ENCODE measurements at places on chromosomes 7 and 10. TPM values are rescaled to one million over a fixed set of nuclear protein-coding genes. Genes with fewer than 3 reads are reported as not detected.

- DNase-seq: no peak
Measured at GRCh38 chr10:5782174-5782573, 31.1 kb downstream of the GDI2 start.

- DNase-seq: no peak
Measured at GRCh38 chr7:92586841-92587240, 3.3 kb downstream of the FAM133B start.

The OR13A1 gene
- total RNA-seq: not detected

- DNase-seq: no peak
Measured at GRCh38 chr10:16258291-16259040, 178.3 kb upstream of the PTER start.

DNA sequence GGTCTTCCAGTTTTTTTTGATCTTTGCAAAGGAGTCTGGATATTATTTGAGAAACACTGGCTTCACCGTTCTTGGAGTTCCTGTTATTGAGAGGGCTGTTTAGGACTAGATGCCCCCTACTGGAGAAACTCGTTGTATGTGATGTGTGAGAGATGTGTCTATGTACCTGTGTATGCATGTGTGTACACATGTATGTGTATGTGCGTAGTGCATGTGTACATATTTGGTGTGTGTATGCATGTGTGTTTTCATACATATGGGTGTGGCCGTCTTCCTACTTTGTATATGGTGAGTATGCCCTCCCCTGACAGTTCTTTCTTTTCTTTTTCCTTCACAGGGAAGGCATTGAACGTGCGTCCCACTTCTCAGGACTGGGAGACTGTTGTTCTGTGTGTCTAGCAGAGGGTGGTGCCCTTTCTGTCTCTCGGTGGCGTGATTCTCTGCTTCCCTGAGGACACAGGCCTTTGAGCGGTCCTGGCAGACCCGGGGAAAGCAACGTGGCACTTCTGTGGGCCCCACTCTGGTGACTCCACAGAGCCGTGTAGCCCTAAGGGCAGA is 3.0 kb upstream of the CALHM3 start:
- DNase-seq: no peak

The C10orf53 gene
- total RNA-seq: not detected

DNA sequence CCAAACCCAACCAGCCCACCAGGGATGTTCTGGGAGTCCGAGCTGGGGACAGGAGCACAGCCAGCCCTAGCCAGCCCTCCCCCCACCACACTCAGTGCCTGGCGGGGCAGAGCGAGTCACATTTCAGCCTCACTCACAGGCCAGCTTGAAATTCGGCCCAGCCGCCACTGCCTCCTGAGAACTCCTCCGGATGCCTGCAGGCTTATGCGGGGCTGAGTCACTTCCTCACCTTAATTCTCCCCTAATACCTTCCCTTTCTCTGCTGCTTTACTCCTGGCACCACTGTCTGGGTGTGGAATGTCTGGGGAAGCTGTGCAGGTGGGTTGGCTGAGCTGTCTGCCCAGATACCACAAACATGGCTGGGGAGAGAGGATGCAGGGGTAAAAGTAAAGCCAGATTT is 22.6 kb upstream of the DLG5 start:
- DNase-seq: no peak

The CABCOCO1 gene
- total RNA-seq: 12.2 TPM

The SLC35B4 gene
- 15.4 TPM for total RNA-seq

DNA sequence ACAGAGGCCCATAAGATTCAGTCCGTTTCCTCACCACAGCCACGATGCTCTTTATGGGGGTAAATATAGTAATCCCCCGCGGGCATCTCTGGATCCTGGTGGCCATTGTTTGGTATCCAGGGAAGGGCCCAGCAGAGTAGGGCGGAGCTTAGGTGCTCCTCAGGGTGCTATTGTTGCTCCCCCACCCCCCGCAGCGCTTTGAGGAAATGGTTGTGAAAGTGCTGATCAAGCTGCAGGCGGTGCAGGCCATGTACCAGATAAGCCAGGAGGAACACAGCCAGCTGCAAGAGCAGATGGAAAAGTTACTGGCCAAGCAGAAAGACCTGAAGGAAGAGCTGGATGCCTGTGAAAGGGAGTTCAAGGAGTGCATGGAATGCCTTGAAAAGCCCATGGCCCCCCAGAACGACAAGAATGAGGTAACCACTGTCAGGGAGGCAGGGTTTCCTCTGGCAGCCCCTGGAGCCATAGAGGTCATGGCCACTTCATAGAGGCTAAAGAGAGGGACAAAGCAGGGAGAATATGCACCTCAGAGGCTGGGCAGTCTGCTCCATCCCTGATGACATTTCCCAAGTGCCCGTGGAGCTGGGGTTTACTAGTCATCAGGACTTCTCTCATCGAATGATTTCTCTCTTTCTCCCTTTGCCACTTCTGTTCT is 17.6 kb upstream of the FLNC start:
- DNase-seq: no peak

- DNase-seq: peak; percentile 40
Measured at GRCh38 chr7:27661811-27662489, 733 bp downstream of the HIBADH start.

GRCh38 chr10:110918643-110919348 is at the start of gene BBIP1:
Gene BBIP1, minus strand, starts transcription at chr10:110919180. Its CDS starts 1,023 bp downstream, at chr10:110918157.
- no peak for DNase-seq

DNA sequence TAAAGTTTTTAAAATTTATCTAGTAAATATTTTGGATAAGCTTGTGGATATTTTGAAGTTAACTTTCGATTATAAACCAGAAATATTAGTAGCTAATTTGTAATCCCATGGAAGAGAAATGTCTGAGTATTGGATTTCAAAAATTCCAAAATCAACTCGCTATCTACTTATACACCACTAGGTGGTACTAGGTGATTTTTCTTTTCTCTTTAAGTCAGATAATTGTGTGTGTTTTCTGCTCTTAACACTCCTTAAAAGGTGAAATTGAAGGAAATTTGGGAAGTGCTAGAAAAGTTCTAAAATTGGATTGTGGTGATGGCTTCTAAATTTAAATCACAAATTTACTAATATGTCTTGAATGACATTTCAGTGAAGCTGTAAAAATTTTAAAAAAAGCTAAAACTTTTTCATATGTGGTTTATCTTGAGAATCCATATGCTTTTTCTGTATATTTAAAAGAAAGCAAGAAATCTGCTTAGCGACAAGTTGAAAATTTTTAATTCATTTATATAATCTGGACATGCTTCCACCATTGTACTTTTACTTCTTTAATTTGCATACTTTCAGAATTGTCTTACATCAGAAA is 90.2 kb downstream of the IPMK start:
- DNase-seq: no peak

DNA sequence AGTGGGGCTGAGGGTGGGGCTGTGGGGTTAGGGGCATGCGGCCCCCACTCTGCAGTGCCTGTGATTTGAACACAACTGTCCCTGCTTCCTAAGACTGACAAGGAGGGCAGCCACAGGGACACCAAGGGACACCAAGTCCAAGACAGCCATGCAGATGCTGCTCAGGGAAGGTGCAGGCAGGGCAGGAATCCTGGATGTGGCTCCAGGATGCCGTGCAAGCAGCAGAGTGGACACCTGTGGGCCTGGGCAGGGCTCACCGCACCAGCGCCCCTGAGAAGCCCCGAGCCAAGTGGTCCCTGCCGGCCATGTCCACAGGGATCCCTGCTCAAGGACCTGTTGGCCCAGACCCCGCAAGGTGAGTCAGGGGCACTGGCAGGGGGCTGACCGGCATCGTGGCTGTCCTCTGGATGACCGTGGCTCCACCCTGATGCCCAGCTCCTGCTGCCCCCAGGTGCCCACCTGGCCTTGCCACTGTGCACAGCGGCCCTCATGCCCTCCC is 58.5 kb downstream of the STK32C start:
- DNase-seq: no peak

The CUBN gene
- 3.0 TPM for total RNA-seq

GRCh38 chr7:28276298-28276697 is 95.7 kb upstream of the JAZF1 start:
- DNase-seq: no peak

- DNase-seq: no peak
Measured at GRCh38 chr7:23315366-23315765, 16.2 kb downstream of the MALSU1 start.

Data from upper lobe of left lung (tissue), 6 donors.